ENCODE measurements at places on chromosomes 5 and 9. TPM values are rescaled to one million over a fixed set of nuclear protein-coding genes. Genes with fewer than 3 reads are reported as not detected.

Gene DNAJA1
- polyA plus RNA-seq = 77.1 TPM

Gene SLC25A2
- polyA plus RNA-seq = not detected

Gene NUTM2F
- not detected for polyA plus RNA-seq

Gene PDE6A
- 0.05 TPM for polyA plus RNA-seq

Gene SV2C
- not detected for polyA plus RNA-seq

Gene AGXT2
- polyA plus RNA-seq = not detected

Gene SLC38A9
- 24.3 TPM for polyA plus RNA-seq

Gene PTGDS
- not detected for polyA plus RNA-seq

Gene GBA2
- 34.6 TPM for polyA plus RNA-seq

Gene FOXB2
- not detected for polyA plus RNA-seq

Gene SPATA31E1
- polyA plus RNA-seq = not detected

Gene UNC5A
- not detected for polyA plus RNA-seq

Gene CCL27
- polyA plus RNA-seq = not detected

Gene OR13C4
- not detected for polyA plus RNA-seq

Gene PCDHGA2
- polyA plus RNA-seq = not detected

Gene SPINK1
- not detected for polyA plus RNA-seq

Gene PDE8B
- not detected for polyA plus RNA-seq

Gene TAF11L6
- polyA plus RNA-seq = not detected

Gene INSL4
- not detected for polyA plus RNA-seq

Gene IFNA14
- not detected for polyA plus RNA-seq

Gene FOXD4L5
- not detected for polyA plus RNA-seq

Gene RORB
- polyA plus RNA-seq = not detected

Gene CLTA
- polyA plus RNA-seq = 82.0 TPM

Gene GALNT12
- polyA plus RNA-seq = 0.90 TPM

Measured in IgD-negative memory B cell (primary cell).